ENCODE measurements at places on chromosomes 6 and 20. TPM values are rescaled to one million over a fixed set of nuclear protein-coding genes. Genes with fewer than 3 reads are reported as not detected.

GRCh38 chr20:19692685-19693119, 65.4 kb upstream of the RIN2 start:
- no peak for ATAC-seq

- ATAC-seq, result no peak
Observed at GRCh38 chr6:143562143-143562542, 50.6 kb upstream of the FUCA2 start.

GRCh38 chr20:2919518-2920245, 46.4 kb downstream of the PTPRA start:
- ATAC-seq, result no peak

- no peak for ATAC-seq
Observed at GRCh38 chr6:90343576-90343975, 46.9 kb upstream of the BACH2 start.

DNA sequence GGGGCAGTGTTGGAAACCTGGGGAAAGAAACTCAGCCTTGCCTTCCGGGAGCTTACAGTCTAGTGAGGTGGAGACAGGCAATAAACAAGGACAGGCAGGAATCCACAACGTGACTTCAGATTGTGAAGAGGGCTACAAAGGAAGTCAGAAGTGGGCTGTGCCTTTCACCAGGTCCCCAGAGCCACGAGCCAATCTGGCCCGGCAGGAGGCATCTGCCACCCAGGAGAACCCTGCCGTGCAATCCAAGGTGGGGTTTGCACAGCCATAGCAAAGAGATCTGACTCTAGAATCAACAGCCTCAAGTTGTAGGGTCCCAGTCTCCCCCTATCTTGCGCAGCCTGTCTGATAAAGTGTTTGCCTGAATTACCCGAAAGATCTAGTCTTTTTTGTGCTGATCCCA, 5.5 kb downstream of the SLC32A1 start:
- ATAC-seq, result no peak

DNA sequence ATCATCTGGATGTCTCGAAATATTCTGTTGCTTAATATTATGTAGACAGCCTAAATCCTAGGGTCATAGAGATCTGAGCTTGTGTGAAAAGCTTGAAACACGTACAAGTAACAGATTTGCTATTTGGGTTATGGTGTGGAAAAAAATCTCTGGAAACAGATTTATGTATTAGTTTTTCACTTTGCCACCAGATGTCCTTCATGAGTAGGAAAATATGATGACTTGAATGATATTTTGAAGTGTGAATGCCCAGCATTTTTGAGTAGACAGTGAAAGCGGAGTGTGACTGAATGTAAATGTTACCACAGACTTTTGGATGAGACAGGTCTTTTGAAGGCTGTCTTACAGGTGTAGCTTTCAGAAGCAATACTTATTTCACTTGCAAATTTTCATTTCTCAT, 4.2 kb upstream of the BMP6 start:
- ATAC-seq, result peak; percentile 27

DNA sequence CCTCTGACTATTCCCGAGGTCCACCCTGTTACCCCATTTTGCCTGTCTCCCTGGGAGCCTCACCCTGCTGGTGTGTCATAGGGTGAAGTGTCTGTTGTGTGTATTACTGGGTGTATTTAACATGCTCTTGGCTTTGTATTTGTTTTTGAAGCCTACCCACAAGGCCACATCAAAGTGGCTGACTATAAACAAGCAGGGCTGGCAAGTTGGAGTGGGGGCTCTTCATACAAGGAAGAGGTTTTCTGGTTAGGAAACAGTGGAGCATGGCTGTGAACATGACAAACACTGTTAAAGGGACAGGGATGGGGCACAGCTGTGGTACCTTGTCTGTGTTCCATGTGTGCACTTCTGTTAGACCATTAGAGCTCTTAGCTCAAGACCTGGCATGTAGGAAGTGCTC, 26.3 kb downstream of the HECA start:
- ATAC-seq, result no peak

GRCh38 chr6:21489826-21490225, 103.7 kb upstream of the SOX4 start:
- ATAC-seq, result no peak

DNA sequence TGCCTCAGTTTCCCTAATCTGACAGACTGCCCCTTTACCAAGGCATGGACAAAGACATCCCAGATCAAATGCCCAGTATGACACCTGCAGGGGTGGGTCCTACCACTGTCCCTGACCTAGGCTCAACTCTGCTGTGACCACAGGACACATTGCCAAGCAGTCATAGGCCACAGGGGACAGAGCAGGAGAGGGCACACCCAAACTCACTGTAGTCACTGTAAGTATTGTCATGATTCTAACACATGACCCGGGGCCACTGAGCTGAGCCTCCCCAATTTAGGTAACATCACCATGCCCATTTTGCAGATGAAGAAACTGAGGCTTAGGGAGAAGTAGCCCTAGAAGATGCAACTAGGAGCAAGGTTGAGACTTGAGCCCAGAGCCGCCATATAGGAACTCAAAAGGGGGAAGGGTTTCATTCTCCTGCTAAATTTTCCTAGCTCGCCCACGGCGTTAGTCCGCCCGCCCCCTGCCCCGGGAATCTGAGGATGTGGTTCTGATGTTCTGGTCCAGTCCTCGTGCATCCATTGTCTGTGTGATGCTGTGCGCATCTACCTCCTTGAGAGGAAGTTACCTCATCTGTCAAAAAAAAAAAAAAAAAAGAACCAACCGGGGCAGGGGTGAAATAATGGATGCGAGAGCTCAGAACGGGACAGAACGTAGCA, 44.8 kb downstream of the PMEPA1 start:
- ATAC-seq, result no peak

GRCh38 chr20:42402455-42402854, 784.3 kb upstream of the CHD6 start:
- ATAC-seq, result no peak

DNA sequence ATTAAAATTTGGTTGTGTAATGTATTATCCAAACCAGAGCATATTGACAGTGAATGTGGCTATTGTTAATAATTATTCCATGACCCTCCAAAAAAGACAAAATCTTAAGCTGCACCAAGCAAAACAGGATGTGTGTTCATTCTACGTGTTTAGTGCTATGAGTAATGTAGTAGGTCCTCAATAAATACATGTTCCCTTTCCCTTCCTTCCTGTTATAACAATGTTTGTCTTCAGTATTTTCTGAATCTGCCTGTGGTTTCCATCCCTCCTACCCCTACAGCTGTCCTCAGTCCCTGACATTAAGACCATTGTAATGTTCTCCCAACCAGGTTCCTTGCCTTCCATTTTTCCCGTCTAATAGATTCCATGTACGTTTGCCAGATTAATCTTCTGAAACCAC, 163.8 kb downstream of the AIG1 start:
- ATAC-seq, result no peak

DNA sequence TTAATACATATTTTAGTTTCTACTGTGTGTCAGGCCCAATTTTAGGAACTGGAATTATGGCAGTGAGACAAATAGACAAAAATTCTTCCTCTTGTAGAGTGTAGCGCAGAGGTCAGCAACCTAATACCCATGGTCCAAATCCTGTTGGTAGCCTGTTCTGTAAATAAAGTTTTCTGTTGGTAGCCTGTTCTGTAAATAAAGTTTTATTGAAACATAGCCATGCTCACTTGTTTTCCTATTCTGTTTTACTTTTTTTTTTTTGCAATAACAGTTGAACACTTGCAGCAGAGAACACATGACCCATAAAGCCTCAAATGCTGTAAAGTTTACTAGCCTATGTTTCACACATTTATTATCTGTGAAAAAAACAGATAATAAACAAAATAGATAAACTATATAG, 87.9 kb downstream of the SCAF8 start:
- no peak for ATAC-seq

GRCh38 chr6:85537055-85537494, 56.6 kb downstream of the SNX14 start:
- no peak for ATAC-seq

Gene ADAM33
- 105 TPM for total RNA-seq

Gene COQ3
- total RNA-seq, result 3.2 TPM

Gene CLDN20
- not detected for total RNA-seq

Gene B3GALT4
- total RNA-seq, result 12.2 TPM

Gene FARS2
- 13.5 TPM for total RNA-seq
